SK-N-DZ (cell line): ENCODE measurements at places on chromosomes 5 and 9.
A peak's percentile ranks its signal among the peaks of the same experiment; 100 is the strongest.

DNA sequence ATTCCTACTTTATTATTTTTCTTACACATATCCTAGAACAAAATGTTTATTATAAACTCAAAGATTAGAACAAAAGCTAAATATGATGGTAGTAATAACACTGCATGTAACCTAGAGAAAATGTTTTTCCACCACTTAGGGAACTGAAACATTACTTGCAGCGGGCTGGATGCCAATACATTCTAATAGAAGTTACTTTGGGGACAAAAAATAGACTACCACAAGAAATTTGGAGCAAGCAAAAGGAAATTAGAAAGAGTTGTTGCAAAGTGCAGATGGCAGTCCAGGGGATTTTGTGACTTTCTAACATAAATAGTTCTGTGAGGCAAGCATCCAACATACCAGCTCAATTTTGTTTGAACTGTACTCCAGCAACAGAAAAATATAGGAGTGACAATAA, 255.3 kb upstream of the GRIN3A start:
- DNase-seq, result no peak

- no peak for DNase-seq
Observed at GRCh38 chr5:16659536-16659935, 42.7 kb upstream of the RETREG1 start.

DNA sequence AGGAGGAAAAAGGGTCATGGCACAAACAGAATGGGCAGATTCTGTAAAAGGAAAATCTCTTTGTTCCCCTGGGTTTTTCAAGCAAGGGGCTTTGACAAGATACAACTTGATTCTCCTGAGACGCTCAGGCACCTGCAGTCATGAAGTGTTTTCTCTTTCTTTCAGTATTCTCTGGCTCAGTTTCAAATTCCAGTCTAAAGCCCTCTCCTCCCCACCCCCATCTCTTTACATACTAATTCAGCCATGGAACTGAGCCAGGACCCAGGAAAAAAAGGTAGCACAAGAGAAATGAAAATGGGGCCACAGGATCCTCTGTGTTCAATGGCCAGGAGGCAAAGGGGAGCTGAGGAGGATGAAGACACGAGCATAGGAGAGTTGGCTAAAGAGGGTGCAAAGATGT, 408.4 kb downstream of the SPOCK1 start:
- no peak for DNase-seq

DNA sequence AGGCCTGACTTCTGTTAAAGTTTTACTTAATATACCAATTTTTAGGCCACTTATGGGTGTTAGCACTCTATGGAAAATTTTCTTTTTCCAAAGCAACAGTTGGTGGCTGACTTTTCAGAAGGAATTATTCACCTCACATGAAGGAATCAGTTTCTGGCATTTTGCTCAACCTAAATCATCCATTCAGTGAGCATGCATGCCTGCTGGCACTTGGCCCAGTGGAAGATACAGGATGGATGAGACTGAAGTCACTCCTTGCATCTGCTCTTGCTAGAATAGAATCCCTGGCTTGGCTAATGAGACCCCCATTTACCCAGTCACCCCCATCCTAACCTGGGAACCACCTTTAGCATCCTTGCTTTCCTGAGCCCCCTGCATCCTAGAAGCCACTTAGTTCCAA, 131.7 kb downstream of the WDR41 start:
- DNase-seq, result no peak

- DNase-seq, result no peak
Observed at GRCh38 chr5:172477466-172477865, 23.1 kb upstream of the SH3PXD2B start.

DNA sequence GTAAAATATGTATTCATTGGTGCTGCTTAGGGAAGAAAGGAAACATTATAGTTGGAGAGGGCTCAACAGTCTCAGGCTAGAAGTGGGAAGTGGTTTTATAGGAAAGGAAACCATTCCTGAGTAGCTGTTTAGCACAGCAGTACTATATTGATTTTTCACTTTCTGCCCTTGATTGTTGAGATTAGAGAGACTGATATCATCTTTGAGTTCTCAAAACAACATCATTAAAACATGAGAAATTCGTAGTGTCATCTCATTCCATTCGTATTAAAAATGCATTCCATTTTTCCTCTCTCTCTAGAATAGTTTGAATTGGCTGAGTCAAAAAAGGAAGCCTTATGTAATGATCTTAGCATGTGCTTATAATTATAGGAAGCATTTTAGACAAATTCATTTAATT, 14.1 kb downstream of the POLR3G start:
- DNase-seq, result no peak

DNA sequence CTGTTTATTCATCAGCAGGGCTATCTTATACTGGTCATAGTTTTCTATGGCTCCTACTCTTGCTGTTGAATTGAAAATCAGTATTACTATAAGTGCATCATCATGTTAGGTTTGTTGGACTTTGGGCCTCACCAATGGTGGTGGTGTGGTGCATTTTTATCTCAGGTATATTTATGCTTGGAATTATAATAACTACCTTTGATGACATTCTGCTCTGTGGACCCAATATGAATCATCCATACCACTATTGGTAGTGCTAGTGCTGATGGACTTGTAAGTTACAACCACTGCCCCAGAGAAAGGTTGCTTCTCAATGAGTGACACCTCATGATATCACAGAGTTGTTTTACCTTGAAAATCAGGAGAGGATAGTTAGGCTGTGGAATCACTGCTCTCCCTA, 28.0 kb downstream of the IL9 start:
- no peak for DNase-seq

DNA sequence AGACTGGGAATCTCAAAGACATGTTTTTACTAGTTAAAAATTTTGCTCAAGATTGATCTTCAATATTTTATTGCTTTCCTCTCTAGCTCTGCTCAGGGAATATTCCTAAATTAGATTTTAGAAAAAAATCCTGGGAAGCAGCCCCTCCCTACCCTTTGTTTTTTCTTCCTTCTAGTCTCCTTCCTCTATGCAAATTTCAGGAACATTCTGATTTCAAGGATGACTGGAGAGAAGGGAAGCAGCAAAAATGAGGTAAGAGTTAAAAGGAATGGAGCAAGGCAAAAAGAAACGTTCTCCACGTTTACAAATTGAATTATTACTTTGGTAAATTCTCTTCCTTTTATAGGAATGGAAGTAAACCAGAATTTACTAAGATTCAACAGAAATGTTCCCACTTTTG, 493.4 kb upstream of the TUSC1 start:
- DNase-seq, result no peak

- DNase-seq, result no peak
Observed at GRCh38 chr9:8531826-8532415, 732.3 kb upstream of the DMAC1 start.

DNA sequence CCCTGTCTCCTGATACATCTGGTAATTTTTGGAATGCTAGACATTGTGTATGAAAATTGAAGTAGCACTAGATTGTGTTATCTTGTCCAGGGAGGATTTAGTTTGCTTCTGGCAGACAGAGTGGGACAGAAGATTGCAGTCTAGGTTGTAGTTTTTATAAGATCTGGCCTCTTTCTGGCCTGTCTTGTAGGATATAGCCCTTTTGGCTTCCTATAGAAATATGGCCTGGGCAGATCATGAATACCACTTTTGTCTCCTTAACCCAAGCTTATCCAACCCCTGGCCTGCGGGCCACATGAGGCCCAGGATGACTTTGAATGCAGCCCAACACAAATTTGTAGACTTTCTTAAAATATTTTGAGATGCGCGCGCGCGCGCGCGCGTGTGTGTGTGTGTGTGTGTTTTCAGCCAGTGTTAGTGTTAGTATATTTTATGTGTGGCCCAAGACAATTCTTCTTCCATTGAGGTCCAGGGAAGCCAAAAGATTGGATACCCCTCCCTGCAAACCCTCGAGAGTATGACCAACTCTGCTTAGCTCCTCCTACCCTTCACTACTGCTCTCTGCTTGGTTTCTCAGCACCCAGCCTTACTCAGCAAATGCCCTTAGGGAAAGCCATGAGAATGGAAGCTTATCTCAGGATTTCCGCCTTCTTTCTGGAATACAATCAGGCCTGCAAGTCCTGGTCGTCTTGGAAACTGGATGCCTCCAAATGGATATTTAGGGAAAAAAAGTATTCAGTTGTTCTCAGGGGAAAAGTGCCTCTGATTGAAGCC, 26.5 kb downstream of the ANKRD33B start:
- DNase-seq, result no peak

DNA sequence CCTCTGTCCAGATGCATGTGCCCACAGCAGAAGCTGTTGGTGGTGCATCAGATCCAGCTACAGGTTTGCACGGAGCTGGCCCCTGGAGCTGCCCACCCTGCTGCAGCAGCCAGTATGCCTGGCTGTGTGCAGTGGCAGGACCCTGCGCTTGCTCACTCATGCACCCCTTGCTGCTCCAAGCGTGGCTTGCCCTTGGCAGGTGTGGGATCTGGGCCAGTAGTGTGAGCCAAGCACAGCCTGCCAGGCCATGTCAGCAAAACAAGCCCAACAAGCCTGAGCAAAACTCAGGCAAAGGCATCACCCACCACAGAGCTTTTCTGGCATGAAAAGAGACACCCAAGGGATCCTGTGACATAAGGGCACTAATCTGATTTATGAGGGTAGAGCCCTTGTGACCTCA, 18.3 kb upstream of the ECPAS start:
- no peak for DNase-seq

- DNase-seq, result peak; percentile 47
Observed at GRCh38 chr9:36486933-36487481, 85.7 kb upstream of the MELK start.

DNA sequence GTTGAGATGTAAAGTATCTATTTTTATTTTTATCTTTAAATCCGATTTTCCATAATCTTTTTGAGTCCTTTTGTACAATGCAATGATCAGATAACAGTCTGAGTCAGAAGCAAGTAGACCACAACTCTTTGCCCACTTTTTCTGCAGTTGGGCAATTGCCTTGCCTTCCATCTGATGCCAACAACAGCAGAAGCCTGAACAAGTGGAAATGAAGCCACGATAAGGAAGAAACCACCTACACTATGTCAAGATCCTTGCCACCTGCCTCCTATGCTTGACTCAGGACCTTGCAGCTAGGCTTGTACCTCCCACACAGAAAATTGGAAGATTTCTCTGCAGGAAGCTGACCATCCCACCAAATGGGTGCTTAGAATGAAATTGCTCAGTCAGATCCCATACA, 78.6 kb downstream of the ANXA1 start:
- no peak for DNase-seq

GRCh38 chr5:127885176-127885575, 182.0 kb downstream of the CCDC192 start:
- DNase-seq, result no peak

DNA sequence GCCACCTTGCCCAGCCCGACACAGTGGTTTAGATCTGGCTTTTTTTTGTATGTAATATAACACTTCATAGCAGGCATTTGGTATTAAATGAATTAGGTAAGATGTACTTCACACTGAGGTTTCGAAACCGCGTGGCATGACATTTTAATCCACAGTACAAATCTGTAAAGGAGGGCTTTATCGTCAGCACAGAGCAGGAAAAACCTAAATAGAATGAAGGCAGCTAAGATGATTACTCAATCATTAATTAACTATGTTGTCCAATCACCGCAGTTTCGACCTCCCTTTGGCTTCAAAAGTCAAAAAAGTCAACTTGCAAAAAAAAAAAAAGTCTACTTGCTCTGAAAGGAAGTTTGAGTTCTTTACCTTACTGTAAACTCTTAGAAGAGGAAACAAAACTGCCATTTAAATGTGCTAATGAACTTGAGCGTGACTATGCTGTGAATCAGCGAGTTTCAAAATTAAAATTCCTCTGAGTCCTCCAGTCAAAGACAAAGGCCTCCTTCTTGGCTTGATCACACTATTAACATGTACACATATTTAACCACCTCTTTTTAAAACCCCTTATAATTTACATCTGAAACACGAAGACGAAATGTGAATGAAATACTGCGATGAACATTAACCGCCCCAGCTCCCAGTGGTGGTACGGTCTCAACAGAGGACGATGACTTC, 698 bp upstream of the SEC24A start:
- DNase-seq, result no peak

DNA sequence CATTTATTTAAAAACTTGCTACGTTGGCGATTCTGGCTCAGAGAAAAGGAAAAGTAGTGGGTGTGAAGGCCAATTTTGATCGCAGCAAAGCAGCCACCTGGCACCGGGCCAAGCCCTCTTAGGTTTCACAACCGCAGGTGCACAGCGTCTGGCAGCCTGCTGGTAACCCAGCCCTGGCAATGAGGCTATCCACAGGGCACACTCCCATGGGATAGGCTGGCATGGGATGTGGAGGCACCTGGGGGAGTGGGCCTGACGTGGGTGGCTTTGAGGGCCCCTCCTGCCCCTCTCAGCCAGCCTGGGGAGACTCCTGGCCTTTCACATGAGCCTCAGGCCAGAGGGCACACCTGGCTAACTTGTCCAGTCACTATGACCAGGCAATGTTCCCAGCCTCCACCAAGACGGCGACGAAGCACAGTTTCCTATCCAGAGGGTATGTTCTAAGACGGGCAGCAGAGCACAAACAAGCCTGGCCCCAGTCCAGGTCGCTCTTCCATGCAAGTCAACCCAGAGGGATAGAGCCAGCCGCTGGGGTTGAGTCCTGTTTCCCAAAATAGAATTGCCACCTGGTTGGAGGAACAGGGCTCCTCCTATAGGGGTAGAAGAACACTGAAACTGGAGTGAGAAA, 19.0 kb downstream of the CMBL start:
- DNase-seq, result peak; percentile 32

- no peak for DNase-seq
Observed at GRCh38 chr5:149631506-149631905, 50.2 kb downstream of the ARHGEF37 start.

- no peak for DNase-seq
Observed at GRCh38 chr5:58731641-58732040, 148.8 kb downstream of the RAB3C start.

- DNase-seq, result no peak
Observed at GRCh38 chr9:86649913-86650312, 295.7 kb upstream of the TUT7 start.

DNA sequence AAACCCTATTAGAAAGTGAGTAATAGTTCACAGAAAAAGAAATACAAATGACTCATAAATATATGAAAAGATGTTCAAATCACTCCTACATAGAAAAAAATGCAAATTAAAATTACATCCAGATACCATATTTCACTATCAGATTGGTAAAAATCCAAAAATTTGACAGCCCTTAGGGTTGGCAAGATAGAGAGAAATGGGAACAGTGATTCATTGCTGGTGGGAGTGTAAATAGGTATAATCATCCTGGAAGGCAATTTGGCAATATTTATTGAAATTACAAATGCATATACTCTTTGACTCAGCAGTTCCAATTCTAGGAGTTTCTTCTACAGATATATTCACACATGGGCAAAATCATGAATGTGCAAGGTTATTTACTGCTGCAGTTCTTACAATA, 273.5 kb downstream of the NR2F1-AS1 start:
- no peak for DNase-seq

DNA sequence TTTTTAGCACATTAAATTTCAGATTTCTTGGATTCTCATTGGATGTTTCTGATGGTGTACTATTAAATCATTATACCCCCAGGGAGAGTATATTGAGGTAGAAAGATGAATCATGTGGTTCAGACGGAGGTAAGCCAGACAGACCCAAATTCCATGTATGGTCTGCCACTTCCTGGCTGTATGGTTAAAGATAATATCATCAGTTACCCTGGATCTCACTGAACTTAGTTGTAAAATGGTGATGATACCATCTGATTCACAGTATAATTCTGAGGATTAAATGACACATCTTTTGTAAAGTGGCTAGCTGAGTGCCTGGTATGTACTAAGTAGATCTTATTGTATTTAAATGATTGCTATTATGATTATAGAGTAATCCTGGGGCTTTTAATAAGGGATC, 9.3 kb downstream of the SLC27A6 start:
- peak; percentile 20 for DNase-seq
